RPMI8226 (cell line): ENCODE measurements at places on chromosomes 4 and X.

GRCh38 chr4:1558205-1558604 lies 125.9 kb downstream of the FAM53A start:
- no peak for DNase-seq

DNA sequence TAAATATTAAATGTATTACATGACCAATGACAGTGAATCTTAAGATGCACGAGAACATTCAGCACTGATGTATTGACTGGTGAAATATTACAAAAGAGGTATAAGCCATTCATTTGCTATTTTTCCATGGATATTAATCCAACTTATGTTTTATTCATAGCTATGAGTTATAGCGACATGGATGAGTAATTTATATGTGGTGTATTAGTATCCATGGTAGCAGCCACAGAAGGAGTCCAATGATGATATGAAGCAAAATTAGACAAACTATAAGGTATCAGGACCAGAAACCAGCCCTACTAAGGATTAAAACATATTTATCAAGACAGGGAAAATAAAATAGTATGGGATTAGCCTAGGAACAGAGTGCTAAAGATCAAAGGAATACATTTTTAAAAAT lies 50.7 kb downstream of the THAP9 start:
- no peak for DNase-seq

GRCh38 chr4:112352736-112353135 lies 55.6 kb downstream of the ALPK1 start:
- no peak for DNase-seq

DNA sequence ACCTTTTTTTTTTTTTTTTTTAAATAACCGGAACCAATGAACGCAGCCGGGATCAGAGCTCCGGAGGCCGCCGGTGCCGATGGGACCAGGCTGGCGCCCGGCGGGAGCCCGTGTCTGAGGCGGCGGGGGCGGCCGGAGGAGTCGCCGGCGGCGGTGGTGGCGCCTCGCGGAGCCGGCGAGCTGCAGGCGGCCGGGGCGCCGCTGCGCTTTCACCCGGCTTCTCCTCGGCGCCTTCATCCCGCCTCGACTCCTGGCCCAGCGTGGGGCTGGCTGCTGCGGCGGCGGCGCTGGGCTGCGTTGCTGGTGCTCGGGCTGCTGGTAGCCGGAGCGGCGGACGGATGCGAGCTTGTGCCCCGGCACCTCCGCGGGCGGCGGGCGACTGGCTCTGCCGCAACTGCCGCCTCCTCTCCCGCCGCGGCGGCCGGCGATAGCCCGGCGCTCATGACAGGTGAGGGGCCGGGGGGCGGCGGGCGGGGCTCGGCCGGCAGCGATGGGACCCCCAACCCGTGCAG lies 337 bp downstream of the STIM2 start:
- peak; percentile 56 for DNase-seq

- no peak for DNase-seq
These were observed 23.3 kb upstream of the TMEM255A start for GRCh38 chrX:120334603-120335002.

GRCh38 chr4:11051181-11051580 lies 366.6 kb upstream of the CLNK start:
- DNase-seq = no peak

- DNase-seq = no peak
These were observed 9.6 kb upstream of the EXOSC9 start for GRCh38 chr4:121791481-121791880.

DNA sequence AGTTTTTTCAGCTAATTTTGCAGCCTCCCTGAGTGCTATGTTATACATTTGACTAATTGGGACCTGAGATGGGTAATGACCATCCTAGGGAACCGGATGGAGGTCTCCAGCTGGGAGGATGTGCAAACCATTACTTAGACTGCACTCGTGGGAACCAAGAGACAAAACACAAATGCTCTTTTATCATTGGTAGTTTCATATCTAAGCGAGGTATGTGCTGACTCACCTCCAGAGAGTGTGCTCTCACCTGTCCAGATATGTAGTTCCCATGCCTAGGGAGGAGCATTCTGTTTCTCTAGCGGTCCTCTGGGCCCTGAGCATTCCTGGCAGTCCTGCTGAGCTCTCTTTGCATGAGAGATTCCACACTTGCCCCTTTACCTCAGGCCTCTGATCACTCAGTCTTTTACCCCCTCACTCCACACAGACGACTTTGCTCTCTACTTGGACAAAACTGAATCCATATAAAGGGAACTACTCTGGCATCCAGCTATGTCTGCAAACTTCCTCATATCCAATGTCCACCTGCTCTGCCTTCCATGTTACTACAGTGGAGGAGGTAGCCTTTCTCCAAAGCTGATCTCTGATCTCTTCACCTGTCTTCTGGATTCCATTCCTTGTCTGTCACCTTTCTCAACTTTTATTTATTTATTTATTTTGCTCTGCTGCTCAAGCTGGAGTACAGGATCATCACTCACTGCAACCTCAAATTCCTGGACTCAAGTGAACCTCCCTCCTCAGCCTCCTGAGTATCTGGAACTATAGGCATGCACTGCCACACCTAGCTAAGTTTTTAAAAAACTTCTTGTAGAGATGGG lies 88.4 kb downstream of the LRP2BP start:
- DNase-seq = peak; percentile 23

- DNase-seq = no peak
These were observed 8.6 kb downstream of the CD38 start for GRCh38 chr4:15786743-15787142.

- DNase-seq = peak; percentile 13
These were observed 352.7 kb downstream of the NKX6-1 start for GRCh38 chr4:84146300-84146959.

GRCh38 chr4:150999086-150999485 lies 16.0 kb downstream of the LRBA start:
- DNase-seq = no peak

GRCh38 chrX:120790552-120790951 lies 85.1 kb downstream of the CT47B1 start:
- no peak for DNase-seq

GRCh38 chr4:1721666-1722550 lies 587 bp downstream of the TACC3 start:
- DNase-seq = no peak

DNA sequence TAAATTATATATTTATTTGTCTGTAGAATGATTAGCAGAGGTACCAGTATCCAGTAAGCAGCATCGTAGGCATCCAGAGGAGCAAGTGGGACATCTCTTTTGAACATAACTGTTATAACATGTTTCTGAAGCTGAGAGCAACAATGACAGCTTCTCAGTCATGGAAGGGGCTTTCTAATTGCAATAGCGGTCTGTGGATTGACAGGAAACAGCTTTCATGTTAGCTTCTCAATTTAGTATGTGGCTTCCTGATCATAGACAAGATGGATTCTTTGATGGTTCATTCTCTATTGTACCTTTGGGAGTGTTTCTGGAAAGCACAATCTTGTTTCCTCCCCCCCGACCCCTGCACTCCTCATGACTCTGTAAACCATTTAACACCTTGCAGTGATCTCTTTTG lies 434.6 kb upstream of the GNPDA2 start:
- DNase-seq = no peak

DNA sequence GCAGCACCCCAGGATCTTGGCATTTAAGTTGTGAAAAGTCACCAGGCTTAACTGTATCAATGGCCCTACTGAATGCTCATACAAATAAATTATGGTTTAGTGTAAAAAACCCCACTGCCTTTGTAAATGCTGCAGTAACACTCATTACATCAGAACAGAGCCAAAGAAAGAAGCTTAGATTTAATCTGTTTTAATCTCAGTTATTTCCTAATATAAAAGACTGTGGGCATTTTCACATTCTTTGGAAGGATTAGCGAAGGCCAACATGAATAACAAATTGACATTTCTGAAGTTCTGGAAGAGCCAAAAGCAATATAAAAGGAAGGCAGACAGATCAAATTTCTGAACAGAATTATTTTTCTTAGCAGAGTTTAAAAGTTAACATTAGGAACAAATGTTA lies 140.0 kb upstream of the HCCS start:
- DNase-seq = no peak

- peak; percentile 39 for DNase-seq
These were observed 15.8 kb downstream of the ART3 start for GRCh38 chr4:76090241-76090691.

- no peak for DNase-seq
These were observed 478.9 kb downstream of the KCNIP4 start for GRCh38 chr4:21469438-21470300.

- no peak for DNase-seq
These were observed 7.5 kb downstream of the CD99 start for GRCh38 chrX:2698604-2699003.

DNA sequence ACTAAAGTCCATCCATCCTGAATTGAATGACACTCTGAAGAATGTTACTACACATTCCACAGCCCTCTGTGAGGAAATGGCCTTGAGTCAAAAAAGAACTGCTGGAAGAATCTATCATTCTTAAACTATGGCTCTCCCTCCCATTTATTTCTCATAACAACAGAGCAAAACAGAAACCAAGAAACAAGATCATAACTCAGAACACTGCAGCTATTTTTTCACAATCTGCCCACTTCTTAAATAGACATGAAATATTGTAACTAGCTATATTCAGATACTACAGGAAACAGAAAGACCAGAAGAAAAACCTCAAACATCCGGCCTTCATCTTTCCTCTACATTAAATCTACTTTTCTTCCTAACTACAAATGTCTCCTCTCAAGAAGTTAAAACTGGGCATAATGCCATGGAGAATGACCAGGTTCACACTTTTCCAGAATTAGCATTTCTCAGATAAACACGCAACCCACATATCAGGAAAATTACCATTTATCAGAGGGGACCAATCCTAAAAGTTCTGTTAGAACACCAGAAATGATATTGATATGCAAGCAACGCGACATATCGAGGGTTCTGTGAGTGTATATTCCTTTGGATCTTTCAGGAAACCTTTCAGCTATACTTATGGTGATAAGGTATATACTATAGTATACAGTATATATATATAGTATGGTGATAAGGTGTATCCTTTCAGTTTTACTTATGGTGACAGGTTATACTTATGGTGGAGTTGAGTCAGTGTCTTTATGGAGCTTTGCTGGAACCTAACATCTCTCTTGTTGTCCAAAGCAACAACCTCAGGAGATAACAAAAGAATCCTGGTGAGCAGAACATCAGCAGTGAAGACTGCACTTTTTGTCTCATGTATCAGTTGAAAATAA lies 60.4 kb upstream of the IRF2 start:
- peak; percentile 73 for DNase-seq

DNA sequence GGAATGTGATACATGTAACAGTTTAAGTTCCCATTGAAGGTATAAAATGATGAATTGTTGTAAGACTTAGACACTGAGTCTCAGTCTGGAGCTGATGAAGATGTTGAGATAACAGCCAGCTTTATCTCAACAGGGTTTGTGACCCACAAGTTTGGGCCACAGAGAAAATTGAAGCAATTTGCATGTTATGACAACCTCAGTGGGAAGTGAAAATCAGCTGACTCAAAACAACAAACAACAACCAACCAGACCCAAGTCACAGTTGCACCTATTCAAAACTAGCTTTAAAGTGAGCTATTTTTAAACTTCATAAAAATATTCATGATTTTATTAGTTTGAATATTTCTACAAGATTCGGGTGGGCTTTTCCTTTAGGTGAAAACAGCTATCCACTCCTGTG lies 8.0 kb downstream of the SFRP2 start:
- DNase-seq = no peak

- no peak for DNase-seq
These were observed 42.9 kb downstream of the FAT4 start for GRCh38 chr4:125357675-125358074.

DNA sequence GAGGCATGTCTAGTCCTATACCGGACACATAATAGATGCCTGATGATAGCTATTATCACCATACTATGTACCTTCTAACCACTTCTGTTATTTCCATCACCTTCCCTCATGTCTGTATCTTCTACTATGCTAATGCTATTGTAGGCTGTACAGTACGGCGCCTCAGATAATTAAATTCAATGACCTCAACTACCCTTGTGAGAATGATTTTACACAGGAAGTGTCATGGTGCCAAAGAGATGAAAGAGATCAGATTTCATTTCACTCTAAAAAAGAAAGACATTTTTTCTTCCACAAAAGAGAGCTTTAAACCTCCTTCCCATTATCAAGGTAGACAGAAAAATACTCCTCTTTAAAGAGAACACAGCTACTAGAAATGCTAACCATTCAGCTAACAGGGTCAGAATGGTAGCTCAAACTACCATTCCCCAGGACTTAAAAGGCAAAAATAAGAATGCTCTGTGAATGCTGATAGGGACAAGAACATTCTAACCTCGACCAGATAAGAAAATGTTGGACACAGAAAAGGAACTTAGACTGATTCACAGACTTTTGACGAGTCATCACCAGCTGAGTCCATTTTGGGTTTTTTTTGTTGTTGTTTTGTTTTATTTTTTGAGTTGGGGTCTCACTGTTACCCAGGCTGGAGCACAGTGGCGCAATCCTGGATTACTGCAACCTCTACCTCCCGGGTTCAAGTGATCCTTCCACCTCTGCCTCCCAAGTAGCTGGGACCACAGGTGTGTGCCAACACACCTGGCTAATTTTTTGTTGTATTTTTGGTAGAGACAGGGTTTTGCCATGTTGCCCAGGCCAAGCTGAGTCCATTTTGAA lies 99.2 kb upstream of the RAPGEF2 start:
- DNase-seq = no peak
